ENCODE measurements at places on chromosomes 5 and 9.

DNA sequence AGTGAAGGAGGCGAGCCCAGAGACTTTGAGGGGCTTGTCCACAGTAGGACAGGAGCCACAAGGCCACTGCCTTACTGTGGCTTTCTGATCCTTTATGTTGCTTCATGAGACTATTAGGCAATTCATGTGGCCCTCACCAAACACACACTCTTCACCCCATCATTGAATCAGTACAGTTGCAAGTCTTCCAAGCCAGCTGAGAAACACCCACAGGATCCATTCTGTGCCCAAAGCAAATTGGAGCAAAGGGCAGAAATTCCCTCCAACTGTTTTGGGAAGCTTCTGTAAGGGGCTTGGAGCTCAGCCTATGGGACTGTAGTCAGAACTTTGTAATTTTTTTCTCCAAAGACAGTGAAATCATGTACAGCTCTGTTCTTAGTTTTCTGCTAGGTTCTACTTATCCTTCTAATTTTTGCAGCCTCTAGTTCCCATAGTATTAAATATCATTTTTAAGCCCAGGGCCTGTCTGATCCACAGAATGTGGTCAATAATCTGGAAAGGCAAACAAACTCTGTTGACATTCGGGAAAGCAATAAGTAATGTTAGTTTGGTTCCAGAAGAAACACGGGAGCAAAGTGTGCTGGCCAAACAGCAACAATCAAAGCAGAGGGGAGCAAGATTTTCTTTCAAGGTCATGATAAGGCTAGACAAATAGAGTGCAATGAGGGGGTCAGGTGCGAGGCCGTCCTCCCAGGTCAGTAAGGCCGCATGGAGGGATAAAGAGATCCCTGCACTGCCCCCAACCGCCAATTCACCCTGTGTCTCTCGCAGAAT is 47.0 kb downstream of the UBE2QL1 start:
- DNase-seq: no peak

- no peak for DNase-seq
Measured at GRCh38 chr9:136684339-136684738, 2.9 kb downstream of the AGPAT2 start.

- no peak for DNase-seq
Measured at GRCh38 chr5:8363138-8363537, 494.2 kb downstream of the MTRR start.

DNA sequence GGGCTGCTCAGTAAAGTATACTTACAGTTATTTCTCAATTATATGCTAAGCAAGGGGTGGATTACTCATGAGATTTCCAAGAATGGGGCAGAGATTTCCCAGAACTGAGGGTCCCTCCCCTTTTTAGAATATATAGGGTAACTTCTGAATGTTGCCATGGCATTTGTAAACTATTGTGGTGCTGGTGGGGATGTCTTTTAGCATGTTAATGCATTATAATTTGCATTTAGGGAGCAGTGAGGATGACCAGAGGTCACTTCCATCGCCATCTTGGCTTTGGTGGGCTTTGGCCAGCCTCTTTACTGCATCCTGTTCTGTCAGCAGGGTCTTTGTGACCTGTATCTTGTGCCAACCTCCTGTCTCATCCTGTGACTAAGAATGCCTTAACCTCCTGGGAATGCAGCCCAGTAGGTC is 35.5 kb downstream of the TTC1 start:
- no peak for DNase-seq

DNA sequence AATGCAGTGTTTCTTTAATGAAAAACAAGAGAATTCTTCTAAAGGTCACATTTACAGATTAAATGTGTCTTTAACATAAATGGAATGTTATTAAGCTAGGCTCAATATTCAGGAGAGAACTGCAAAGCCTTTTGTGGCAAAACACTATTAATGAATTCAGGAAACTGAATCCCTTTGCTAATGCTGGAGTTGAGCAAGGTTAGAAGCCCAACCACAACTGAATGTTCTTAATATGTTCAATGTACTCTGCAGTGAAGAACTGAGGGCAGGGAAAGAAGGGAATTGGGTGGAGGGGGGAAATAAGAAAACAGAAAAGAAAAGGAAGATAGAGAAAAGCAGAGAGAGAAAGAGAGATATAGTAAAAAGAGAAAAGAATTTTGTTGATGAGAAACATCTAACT is 276.7 kb upstream of the TMEM161B start:
- DNase-seq: no peak

GRCh38 chr5:146400201-146400600 is 46.9 kb upstream of the TCERG1 start:
- no peak for DNase-seq

All from hippocampal formation (tissue), 2 donors.